LHCN-M2 (cell line): ENCODE measurements at places on chromosomes 16 and 17. TPM values are rescaled to one million over a fixed set of nuclear protein-coding genes. Genes with fewer than 3 reads are reported as not detected.

Gene YPEL2
- total RNA-seq = 1.1 and 3.5 TPM in 2 replicates

Gene KIF2B
- not detected in 2 replicates for total RNA-seq

Gene FBXL16
- 0.13 TPM in 1 of 2 replicates, not detected in the other for total RNA-seq

DNA sequence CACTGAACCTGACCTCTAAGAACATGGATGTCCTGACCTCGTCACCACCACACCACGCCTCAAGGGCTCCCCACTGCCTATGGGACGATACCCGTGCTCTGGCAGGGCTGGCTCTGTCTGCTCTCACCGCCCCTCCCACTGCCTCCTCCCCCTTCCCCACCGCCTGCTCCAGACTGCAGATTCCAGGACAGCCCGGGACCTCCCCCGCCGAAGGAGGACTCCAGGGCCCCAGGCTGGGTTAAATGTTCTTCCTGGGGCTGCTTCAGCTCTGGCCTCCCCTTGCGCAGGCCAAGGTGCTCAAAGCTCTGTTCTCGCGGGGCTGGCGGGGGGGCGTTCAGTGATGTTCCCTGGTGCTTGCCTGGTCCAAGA, 3.1 kb downstream of the NPW start:
- DNase-seq = peak; percentile 43

DNA sequence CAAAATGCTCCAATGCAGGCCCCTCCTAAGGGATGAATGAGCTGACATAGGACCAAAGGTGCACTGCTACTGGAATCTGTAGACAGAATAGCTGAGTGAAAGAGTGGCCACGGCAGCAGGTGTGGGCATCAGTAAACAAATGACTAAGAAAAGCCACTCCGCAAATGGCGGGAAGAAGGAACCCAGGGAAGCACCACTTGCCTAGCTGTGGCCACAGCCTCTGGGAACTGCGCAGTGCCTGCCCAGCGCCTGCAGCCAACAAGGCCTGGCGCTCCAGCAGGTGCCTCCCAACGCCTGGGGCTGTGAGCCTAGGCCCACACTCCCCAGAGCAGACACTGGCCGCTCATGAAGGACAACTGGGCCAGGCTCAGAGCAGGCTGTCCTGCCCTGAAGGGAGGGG, 11.8 kb downstream of the PEMT start:
- no peak for DNase-seq

GRCh38 chr16:89170346-89171215, 967 bp upstream of the CDH15 start:
- DNase-seq = no peak

DNA sequence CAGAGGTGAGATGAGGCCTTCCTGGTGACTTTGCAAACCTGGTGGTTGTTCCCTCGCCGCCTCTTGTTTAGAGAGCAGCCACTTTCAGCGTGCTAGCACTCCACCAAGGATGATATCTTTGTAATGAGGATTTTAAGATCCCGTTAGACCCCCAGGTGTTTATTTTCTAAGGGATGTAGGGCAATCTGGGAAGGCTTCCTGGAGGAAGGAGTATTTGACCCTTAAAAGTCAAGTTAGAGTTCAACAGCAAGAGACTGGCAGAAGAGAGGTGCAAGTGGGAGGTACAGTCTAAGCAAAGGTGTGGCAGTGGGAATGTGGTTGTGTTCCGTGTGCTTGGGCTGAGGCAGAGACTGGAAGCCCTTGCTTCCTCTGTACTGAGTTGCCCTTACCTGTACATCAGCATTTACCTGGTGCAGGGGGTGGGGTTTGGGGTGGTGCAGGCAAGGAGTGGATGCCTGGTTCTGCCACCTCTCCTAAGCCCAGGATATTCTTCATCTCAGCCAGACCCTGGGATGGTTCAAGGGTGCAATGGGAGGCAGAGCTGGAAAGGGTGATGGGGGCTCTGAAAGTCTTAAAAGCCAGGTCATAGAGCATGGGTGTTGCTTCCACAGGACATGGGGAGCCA, 83.6 kb downstream of the SDR42E1 start:
- no peak for DNase-seq

DNA sequence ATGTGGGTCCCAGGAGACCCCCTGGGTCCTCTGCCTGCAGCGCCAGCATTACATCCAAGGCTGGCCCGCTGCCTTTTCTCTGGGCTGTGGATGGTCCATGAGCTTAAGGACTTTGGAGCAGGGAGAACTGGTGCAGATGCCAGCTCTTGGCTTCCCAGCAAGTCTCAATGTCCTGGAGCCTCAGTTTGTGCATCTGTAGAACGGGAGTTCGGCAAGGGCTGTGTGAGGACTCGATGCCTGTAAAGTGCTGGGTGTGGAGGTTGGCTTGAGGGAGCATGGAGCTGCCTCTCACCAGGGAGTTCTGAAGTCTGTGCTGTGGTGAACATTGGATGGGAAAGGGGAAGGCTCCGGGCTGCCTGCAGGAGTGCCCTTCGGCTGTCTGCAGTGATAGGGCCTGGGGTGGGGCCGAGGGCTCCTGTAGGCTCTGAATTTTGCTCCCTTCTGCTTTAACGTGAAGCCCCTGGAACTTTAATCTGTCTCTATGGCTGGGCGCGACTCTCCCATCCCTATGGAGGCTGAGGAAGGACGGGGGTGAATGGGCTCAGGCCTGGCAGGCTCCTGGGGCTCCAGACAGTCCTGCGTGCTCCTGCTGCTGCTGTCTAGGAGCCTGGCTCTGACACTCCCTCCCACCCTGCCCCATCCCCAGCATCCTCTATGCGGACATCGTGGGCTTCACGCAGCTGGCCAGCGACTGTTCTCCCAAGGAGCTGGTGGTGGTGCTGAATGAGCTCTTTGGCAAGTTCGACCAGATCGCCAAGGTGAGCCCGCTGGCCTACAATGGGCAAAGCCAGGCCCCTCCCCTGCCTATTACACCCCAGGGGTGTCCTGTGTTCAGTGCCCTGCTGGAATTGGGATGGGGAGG, 27.9 kb downstream of the ADCY7 start:
- no peak for DNase-seq

GRCh38 chr16:82149536-82149935, 20.5 kb downstream of the MPHOSPH6 start:
- DNase-seq = no peak

- DNase-seq = no peak
Observed at GRCh38 chr16:9404811-9405210, 313.4 kb downstream of the HAPSTR1 start.

- DNase-seq = peak; percentile 54
Observed at GRCh38 chr16:84040823-84041820, 1.5 kb downstream of the SLC38A8 start.
